Common myeloid progenitor, CD34-positive (primary cell): ENCODE measurements at places on chromosomes 3 and 15.

DNA sequence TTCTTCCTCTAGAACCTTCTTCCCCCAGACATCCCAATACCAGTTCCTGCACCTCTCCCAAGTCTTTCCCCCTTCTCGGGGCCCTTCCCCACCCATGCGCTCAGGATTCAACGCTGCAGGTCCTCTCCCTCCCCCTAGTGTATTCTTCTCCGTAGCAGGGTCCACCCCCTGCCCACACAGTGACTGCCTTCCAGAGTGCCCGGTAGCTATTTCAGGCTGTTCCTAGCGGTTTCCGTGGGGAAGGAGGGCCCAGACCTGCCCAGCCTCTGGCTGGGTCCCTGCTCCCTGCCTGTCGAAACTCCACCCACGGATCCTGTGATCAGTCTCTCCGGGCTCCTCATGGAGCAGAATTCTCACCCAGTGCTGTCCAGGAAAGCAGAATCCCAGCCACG, 45.2 kb upstream of the SEC61A1 start:
- no peak for DNase-seq

- DNase-seq, result no peak
Measured at GRCh38 chr3:49727154-49727923, 3.6 kb upstream of the GMPPB start.

- peak; percentile 74 for DNase-seq
Measured at GRCh38 chr15:81947548-81947947, 98.3 kb downstream of the MEX3B start.

DNA sequence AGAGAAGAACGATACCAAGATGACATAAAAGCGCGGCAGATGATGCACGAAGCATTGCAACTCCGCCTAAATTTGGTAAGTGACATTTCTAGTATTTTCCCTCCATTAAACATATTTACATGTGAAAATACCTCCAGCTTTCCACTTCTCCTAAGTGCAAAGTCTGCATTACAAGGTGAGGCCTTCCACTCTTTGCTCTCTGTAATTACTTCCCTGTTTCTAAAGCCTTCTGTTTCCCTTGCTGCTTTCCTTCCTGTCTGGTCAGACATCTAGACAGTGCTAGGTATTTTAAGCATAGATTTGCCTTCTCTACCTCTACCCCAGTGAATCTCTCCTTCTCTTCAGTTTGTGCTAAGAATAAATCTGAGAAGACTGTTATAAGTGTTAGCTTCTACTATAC, 1.9 kb downstream of the P2RY12 start:
- DNase-seq, result peak; percentile 51

DNA sequence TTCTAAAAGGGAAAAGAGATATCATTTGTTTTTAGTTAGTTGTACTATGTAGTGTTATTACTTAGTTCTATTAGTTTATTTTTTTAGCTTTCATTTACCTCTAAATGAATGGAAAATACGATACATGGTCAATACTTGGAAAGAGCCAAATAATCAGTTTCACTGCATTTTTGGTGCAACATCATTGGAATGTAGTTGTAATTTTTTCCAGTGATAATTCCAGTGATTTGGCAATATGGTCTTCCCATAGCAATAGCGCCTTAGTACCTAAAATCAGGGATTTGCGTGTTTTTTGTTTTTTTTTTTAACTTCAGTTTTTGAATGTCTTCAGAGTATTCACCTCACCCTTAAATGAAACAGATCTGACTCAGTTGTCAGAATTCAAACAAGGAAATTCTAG, 41.8 kb downstream of the RAB8B start:
- DNase-seq, result no peak

GRCh38 chr3:195717852-195718476, 2.8 kb upstream of the MUC20 start:
- DNase-seq, result no peak

DNA sequence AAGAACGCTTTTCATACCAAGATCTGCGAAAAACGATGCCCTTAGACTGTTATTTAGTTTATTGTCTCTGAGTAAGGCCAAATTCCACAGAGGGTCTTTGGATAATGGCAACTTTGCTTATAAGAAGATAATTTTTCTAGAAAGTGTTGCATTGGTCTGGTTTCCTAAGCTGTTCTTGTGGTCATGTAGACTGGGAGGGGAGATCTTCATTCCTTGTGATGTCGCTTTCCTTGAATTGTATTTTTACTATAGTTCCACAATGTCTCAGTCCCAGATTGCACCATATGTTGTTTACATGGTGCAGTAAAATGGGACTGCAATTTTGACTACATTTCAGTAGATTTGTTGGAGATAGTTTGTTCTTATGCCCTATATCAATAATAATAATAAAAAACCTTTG, 28.8 kb upstream of the ST3GAL6 start:
- DNase-seq, result no peak

DNA sequence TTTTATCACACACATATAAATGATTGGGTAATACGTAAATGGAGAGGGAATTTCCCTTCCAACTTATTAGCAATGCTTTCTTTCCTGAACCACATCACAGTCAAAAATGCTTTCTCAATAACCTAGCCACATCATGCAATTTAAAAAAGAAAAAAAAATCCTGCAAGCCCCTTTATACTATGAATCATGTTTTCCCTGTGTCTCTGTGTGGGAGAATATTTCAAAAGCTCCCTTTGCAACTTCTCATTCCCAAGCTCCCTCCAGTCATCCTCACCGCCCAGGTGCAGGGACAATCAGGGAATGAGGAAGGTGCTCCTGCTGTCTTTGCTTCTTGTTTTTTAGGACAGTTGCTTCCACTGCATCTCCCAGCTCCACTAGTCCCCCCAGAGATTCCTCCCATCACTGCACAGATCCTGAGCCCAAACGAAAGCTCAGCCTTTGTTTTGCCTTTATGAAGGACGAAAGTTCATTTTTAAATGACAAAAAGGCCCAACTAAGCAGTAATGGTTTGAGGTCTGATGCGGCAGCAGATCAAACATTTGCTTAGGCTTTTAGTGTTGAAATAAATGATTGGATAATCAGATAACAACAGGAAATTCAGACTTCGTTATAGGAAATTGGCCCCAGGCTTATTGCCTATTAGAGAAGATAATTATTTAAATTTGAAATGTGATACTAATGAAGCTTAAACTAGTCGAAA, 47.8 kb upstream of the ADGRG7 start:
- no peak for DNase-seq

DNA sequence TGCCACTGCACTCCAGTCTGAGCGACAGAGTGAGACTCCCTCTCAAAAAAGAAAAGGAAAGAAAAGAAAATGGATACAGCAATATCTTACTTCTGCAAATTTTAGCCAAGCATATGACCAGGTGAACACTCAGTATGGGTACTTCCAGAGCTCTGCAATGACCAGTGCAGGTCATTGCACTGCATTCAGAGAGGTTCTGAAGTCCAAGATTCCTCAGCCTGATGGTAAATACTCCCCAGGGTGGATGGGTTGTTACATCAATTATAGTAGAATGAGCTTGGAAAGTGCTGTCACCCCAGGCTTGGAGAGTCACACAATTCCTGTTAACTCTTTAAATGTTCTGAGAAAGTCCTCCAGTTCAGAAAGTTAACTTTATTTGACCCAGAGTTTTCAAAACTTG, 103.7 kb downstream of the RPLP1 start:
- no peak for DNase-seq

- DNase-seq, result peak; percentile 83
Measured at GRCh38 chr3:10523561-10523960, 18.2 kb upstream of the ATP2B2 start.

- DNase-seq, result no peak
Measured at GRCh38 chr15:63703641-63704240, 106.6 kb downstream of the FBXL22 start.

DNA sequence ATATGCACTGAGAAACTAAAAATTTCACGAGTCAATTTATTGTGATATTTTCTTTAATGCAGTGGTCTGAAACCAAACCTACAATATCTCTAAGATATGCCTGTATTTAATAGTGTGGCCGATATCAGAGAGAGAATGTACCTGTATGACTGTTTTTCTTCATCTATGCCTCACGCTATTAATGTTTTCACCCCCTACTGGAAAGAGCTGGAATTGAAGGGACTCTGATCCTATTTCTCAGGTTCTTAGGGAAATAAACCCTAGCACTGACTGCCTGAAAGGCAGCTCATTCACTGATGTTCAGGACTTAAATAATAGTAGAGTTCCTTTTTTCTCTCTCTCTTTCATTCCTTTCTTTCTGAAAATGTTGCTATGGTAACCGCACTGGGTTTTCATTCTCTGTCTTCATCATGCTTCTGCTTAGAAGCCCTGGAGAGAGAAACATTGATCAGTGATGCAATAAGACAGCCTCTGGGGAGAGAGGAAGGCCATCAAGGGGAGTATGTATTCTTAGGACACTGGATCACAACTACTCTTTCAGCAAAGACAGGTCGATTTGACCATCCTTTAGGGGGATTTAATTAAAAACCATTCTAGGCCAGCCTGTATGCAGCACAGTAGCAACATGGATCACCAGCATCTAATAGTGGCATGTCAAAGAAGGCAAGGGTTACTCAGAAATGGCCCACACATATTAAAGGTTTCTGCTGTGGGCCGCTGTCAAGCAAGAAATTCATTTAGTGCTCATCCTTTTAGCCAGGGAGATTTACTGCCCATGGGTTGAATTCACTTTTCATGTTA, 1135.7 kb downstream of the IGSF11 start:
- no peak for DNase-seq

GRCh38 chr15:58748040-58748851, 1.3 kb downstream of the ADAM10 start:
- DNase-seq, result no peak

DNA sequence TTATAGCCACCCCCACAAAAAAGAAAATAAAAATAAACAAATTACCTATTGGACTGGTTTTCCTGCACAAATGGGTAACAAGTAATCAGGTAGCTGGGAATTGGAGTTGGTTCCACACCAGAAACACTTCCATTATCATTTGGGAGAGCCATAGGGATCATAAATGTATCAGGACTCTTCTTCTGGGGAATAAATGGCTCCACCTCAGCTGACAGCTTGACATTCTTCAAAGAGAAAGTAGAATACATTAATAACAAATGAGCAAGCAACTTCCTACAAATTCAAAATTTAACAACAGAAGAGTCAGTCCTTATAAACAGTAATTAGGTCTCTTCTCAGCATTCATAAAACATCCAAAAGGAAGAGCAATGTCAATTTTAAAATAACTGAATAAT, 8.7 kb downstream of the SECISBP2L start:
- peak; percentile 15 for DNase-seq

- DNase-seq, result no peak
Measured at GRCh38 chr3:64187065-64187959, 38.0 kb downstream of the PRICKLE2 start.

GRCh38 chr15:67407786-67408185, 113.1 kb upstream of the C15orf61 start:
- no peak for DNase-seq

GRCh38 chr15:99113547-99114271, 8.8 kb downstream of the SYNM start:
- no peak for DNase-seq

DNA sequence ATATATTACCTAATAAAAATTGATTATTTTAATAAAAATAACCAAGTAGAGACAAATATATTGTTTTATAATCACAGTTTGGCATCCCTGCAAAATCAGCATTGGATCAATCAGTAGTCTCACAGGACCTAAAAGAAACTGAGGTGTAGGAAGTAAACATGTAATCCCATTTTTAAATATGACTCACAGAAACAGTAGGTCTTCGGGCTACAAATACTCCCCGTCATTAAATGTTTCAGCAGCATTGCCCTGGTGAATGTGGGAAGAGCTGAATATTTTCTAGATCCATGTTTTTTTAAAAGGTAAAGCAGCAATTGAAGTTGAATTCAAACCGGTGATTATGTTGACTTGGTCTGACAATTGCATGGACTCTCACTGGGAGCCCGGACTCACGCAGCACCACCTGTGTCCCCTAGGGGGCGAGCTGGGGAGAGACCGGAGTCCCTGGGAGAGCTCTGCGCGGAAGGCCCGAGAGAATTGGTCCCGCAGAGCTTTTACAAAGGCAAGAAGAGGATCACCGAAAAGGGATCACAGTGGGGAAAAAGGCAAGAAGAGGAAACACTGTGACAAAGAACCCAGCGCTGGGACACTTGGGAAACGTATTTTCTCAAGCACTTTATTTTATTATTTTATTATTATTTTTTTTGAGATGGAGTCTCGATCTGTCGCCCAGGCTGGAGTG, 17.2 kb upstream of the USP3 start:
- peak; percentile 80 for DNase-seq

DNA sequence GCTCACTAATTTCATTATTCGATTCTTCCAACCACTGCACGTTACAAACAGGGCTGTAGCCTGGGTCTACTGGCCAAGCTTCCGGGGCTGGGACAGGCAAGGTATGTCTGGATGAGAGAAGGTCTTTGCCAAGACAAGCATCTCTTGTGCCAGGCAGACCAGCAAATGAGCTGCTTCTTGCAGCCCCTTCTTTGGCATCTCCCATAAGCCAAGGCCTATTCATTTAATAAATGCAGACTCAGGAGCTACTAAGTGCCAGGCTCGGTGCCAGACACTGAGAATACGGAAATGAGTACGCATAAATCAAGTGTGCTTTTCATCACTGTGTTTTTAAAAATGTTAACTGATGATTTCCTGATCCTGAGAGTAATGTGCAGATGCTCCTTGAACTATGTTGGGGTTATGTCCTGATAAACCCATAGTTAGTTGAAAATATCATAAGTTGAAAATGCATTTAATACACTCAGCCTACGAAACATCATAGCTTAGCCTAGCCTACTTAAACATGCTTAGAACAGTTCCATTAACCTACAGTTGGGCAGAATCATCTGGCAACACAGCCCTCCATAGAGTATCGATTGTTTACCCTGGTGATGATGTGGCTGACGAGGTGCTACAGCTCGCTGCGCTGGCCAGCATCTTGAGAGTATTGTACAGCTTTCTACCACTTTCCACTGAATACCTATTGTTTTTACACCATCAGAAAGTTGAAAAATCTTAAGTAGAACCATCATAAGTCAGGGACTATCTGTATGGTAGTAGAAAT, 135.0 kb upstream of the CTDSPL start:
- DNase-seq, result peak; percentile 32

- DNase-seq, result no peak
Measured at GRCh38 chr3:26681632-26682031, 59.1 kb downstream of the LRRC3B start.
